ENCODE measurements at places on chromosomes 2 and 18.

DNA sequence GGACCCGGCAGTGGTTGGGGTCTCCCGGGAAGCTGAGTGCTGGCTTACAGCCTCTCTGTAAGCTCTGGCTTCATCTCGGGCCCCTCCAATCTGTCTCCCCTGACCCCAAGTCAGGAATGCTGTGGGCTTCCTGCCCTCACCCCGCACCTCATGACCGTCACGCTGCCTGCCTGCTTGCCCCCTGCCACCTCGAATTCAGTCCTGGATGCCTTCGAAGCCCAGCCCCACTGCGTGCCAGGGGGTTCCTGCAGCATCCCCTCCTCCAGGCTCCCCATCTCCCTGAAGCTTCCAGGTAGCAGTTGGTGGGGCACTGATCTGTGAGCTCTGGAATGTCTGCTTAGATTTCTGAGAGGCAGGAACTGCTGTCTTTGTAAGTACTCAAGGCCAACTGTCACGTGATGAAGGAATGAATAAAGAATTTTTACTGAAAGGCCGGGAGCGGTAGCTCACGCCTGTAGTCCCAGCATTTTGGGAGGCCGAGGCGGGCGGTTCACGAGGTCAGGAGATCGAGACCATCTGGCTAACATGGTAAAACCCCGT, 6.5 kb downstream of the CLHC1 start:
- DNase-seq, result no peak

- no peak for DNase-seq
These were observed 120.3 kb downstream of the PLA2R1 start for GRCh38 chr2:159942146-159942545.

- peak; percentile 87 for DNase-seq
These were observed 266.5 kb downstream of the TCF4 start for GRCh38 chr18:55321265-55322177.

DNA sequence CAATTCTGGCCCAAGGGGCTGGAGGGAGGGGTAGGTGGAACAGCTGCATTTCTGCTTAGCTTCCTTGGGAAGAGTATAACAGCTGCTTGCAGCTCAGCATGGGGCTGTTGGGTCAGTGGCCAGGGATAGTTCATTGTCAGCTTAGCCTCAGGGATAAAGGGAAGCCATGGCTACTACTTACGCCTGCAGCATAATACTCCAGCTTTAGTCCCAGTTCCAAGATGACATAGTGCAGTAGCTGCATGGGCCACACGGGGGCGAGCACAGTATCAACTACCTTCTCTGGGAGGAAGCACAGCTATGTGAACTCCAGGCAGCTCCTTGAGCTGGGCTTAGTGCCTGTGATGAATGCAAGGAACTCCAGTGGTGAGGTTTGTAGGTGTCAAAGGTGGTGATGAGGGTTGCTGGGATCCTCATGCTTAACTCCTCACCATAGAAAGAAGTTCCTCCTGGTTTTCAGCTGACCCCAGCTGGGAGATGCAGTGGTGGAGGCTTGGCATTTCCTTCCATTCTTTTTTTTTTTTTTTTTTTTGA, 35.4 kb upstream of the RHOB start:
- DNase-seq, result peak; percentile 50

GRCh38 chr2:45237128-45237527, 227.9 kb upstream of the SIX2 start:
- no peak for DNase-seq

- no peak for DNase-seq
These were observed 2156.1 kb upstream of the CELF4 start for GRCh38 chr18:39721712-39722111.

DNA sequence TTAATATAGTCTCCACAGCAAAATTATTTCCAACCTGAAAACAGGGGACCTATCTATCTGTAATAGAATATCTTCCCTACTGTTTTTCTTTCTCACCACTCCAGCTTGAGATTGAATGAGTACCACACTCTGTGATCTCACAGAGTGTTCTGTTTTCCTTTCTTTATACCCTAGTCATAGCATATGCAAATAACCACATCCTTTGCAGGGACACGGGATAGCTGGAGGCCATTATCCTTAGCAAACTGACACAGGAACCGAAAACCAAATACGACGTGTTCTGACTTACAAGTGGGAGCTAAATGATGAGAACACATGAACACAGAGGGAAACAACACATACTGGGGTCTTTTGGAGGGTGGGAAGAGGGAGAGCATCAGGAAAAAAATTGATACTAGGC, 224.7 kb downstream of the SLC8A1 start:
- no peak for DNase-seq

GRCh38 chr2:183078163-183078463, 434 bp upstream of the DUSP19 start:
- DNase-seq, result no peak

DNA sequence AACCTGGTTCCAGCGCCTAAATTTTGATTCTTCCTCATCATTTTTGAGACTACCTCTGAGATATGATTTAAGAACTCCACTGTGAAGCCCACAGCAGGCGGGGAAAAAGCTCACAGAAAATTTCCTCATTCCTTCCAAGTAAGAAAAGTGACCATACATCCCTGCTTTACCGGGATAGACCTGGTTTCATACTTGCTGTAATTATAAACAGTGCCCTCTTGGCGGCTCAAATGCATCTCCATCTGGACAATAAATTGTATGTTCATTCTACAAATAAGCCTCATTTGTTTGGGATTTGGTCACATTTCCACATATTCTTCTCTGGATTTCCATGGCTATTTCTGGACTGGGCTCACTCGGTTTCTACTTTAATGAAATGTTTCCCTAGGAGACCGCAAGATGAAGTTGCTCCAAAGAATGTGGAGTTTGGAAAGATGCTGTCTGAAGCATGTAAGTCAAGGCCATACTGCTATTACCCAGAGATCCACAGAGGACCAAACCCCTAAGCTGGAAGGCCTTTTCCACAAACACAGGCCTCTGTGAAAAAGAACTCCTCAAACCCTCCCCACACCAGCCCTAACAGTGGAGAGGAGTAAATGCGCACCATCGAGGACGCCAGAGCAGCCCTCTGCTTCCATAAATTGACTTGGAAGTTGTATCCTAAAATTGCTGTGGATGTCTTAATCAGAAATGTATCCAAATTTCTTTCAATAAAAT, 13.9 kb downstream of the STAT1 start:
- no peak for DNase-seq

DNA sequence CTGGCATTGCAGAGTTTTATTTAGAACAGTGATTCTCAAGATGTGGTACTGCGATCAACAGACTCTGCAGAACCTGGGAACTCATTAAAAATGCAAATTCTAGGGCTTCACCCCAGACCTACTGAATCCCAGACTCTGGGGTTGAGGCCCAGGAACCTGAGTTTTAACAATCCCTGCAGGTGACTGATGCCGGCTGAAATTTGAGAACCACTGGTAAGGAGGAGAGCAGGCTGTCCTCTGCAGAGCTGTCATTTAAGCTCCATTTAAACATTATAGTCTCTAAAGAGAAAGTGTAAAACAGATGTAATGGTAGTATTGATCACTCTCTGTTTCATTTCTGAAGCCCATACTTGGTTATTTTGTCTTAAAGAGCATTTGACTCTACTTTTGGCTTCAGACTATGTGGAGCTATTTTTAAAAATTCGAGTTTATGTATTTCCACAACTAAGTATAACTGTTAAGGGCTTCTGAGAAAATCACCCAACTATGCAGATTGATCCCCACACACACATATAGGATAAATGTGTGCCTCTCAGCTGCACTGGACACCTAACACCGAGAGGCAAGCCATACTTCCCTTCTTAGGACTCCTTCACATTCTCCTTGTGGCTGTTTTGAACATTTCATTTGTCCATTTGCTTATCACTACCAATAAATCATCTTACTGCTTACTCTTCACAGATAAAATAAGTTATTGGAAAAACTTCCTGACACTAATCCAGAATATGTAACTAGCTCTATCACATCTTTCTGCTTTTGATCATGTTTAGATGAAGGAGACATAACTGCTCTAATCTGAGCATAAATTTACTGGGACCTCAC, 487.5 kb downstream of the DLGAP1 start:
- no peak for DNase-seq

DNA sequence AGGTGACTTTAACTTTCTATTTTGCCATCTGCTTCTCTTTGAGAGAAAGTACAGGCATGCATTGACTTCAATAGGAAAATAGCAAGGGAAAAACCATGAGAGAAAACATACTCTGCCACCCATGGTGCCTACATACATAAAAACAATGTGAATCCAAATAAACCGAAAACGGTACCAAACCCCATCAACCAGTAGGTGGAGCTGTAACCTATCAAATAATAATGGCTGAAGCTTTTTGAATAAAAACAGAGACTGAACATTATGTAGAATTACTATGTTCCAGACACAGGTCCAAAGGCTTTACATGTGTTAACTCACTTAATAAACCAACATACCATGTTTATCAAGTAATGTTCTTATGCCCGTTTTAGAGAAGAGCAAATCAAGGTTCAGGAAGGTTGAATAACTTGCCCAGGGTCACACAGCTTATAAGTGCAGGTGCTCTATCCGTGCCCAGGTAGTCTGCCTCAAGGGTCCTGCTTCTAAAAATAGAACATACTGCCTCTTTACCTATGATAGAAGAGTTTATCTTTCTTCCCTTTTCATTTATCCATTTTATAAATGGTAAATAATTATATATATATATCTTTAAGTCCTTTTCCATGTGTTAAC, 293.9 kb upstream of the SYT4 start:
- DNase-seq, result peak; percentile 38

- DNase-seq, result no peak
These were observed 151.3 kb downstream of the TFCP2L1 start for GRCh38 chr2:121133551-121134319.

DNA sequence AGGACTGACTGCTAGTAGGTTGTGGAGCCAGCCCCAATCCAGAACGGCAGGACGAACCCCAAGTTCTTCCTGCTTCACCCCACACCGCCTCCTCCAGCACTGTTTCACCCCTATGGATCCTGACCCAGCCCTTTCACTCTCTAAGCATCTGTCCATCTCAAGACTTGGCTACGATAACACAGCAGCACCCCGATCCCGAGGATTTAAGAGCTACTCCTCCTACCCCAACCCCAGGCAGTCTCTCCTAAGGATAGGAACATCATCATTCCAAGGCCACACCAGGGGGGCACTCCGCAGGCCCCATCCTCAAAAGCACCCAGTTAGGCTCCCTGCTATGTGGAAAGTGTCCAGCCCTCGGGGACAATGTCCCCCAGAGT, 645 bp downstream of the KCTD18 start:
- no peak for DNase-seq

- DNase-seq, result no peak
These were observed 428.8 kb downstream of the THSD7B start for GRCh38 chr2:137194111-137194510.

GRCh38 chr2:179768765-179769164, 92.6 kb downstream of the ZNF385B start:
- no peak for DNase-seq

GRCh38 chr2:238891457-238892203, 43.7 kb downstream of the TWIST2 start:
- no peak for DNase-seq

- DNase-seq, result no peak
These were observed 86.6 kb downstream of the VWC2L start for GRCh38 chr2:214497489-214497888.

- DNase-seq, result no peak
These were observed 95.9 kb upstream of the LCLAT1 start for GRCh38 chr2:30351116-30351515.

Measured in fibroblast of skin of left quadriceps (primary cell).